ENCODE measurements at places on chromosomes 1 and 21.

DNA sequence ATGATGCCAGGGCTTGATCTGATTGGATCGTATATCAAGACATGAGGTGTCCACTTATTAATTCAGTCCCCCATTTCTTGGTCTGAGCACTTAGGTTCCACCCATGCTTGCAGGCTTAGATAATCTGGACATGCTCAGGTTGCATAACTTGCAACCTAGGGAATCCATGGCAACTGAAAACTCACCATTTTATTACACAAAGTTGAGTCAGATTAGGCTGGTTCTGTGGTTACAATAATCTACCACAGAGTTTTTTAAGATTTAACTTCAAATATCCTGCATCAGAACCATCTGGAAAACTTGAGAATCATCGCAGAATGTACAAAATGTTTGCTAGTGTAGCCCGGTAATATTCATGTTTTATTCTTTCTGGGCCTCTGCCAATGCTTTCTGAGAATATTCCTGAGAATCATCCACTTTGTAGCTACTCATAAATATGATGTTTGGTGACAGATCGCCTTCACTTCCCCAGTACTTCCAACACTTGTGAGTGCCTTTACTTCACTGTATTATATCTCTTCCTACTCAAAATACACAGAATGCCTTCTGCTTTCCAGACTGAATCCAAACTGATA, 707.2 kb upstream of the ADAMTS5 start:
- no peak for DNase-seq

DNA sequence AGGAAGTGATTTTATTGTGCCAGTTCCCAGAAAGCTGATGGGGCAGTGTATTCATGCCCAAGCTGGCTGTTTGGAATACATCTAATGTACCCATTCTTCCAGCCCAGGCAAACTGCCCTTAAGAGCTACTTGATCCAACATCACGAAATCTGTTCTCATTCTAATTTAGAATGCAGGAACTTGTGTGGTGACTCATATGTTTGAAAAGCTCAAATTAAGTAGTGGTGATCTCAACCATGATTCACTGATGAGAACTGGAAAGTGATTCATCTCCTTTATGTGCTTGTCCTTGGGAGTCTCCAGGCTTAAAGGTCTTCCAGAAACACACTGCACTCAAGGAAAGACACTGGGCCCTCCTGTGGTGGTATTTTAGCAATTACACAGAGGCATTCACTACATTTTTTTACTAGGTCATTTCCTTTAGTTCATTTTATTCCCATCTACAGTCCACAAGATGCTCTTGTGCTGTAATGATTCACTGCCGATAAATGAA, 65.4 kb downstream of the RPE65 start:
- no peak for DNase-seq

DNA sequence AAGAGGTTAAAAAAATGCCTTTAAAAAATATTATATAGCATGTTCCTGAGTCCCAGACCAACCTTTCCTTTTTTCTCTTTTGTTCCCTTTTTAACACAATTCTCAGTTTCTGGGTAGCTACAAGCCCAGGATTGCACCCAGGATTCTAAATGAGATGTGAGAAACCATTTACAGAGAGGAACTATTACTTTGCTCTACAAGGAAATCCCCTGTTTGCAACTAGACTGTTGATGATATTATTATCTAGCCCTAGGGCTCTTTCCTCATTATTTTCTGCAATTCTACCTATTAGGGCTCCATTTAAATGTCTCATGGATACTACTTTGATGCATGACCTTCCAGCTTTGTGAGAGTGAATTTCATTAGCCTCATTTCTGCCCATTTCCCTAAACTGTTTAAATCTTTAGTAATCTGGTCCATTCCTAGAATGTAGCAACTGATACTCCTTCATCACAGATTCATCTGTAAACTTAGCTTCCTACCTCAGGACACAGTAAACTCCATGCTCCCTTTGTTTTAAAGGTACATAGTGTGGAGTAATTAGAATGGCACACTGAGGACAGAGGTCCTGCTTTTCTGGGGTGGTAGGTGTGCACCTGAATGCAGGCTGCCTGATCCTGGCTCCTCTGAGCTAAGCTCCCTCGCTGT, 7.1 kb upstream of the KIF14 start:
- DNase-seq: no peak

DNA sequence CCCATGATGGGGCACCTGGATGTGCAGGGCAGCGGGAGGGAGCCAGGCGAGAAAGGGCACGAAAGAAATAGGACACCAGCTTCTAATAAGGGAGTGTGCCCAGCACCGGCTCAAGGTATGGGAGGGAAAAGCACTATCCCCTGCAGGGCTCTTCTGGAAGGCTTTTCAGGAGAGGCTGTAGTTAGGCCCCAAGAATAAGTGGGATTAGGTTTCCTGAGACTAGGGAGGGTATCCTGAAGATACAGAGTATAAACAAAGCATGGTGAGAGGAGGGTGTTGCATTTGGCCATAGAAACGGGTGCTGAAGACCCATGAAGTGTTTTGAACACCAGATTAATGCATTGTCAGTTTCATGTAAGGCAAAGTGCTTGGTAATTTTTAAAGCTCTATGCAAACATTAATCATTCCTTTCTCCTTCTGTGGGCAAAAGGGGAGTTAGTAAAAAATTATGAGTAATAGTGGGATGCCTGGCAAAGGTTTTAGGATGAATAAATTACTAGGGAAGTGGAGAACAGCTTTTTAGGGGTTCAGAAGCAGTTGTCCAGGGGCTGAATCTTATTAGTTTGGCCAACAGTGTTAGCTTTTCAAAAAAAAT, 74.0 kb downstream of the SYT6 start:
- DNase-seq: no peak

DNA sequence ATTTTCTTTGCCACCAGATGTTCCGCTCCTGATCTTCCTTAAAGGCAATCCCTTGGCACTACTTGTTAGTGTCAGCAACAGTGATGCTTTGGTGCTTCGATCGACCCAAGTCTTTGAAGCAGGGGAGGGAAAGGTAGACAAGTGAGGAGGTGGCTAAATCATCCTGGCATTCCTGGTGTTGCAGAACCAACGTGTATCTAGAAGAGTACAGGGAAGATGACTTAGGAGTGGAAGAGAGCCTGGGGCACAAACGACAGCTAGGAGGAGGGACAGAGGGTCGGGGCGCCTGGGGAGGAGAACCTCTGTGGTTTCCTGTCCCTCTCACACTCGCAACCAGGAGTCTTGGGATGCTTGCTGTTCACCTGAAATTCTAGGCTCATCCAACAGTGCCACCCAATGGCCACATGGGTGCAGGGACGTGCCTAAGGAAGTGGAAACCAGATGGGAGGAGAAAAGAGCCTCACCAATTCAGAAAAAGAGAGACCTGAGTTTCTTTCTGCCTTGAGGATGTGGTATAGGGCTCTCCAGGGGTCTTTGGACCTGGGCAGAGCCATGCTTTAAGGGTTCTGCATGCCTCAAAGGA, 9.5 kb upstream of the KCNA2 start:
- DNase-seq: peak; percentile 78

DNA sequence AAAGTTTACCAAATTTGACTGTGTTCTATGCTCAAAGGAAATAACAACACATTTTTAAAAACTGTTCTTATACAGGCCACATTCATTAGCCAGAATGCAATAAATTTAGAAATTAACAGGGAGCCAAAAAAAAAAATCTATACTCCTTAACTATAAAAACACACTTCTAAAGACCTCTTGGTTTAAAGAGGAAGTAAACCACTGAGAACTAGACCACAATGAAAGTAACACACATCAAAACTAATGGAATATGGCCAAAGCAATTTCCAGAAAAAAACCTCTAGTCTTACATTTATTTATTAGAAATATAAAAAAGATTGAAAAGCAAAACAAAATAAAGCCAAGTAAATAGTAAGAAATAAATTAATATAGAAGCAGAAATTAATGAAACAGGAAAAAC, 48.9 kb upstream of the GADD45A start:
- DNase-seq: no peak

DNA sequence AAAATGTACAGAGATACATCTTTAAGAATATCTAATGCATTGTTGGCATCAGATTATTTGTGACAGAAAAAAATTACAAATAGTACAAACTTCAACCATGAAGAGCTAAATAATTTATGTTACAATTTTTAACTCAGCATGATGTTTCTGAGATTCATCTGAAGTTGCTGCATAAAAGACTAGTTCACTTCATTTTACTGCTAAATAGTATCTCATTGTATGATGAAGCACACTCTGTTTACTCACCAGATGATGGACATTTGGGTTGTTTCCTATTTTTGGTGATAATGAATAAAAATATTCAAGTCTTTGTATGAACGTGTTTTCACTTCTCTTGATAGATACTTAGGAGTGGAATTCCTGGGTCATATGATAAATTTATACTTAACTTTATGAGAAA, 20.6 kb downstream of the EGLN1 start:
- no peak for DNase-seq

- no peak for DNase-seq
Measured at GRCh38 chr1:209627027-209627731, 25.0 kb downstream of the LAMB3 start.
